ENCODE measurements at places on chromosomes 7 and 10.

DNA sequence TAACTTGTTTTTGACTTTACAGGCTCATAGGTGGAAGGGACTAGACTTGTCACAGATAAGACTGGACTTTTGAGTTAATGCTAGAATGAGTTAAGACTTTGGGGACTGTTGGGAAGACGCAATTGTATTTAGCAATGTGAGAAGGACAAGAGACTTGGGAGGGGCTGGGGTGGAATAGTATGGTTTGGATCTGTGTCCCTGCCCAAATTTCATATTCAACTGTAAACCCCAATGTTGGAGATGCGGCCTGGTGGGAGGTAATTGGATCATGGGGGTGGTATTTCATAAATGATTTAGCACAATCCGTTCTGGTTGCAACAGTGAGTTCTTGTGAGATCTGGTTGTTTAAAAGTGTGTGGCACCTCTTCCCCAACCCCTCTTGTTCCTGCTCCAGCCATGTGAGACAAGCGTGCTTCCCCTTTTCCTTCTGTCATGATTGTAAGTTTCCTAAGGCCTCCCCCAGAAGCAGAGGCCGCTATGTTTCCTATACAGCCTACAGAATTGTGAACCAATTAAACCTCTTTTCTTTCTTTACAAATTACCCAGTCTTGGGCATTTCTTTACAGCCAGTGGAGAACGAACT, 22.6 kb downstream of the RNF216 start:
- H3K4me1 ChIP-seq = peaks cover 11% of the 10 kb centered on the region
- peak overlapping the region; percentile 20 for H3K27ac ChIP-seq
- no peak overlapping the region for H3K4me3 ChIP-seq
- no peak for DNase-seq
- peaks cover 32% of the 10 kb centered on the region for H3K36me3 ChIP-seq

- no peak overlapping the region for H3K4me3 ChIP-seq
- no peaks in the 10 kb centered on the region for H3K4me1 ChIP-seq
- H3K36me3 ChIP-seq = no peaks in the 10 kb centered on the region
- H3K27ac ChIP-seq = no peak overlapping the region
- H3K27me3 ChIP-seq = no peaks in the 10 kb centered on the region
Measured at GRCh38 chr7:154503962-154504550, 451.9 kb downstream of the DPP6 start.

GRCh38 chr7:138328215-138328614, 131.8 kb upstream of the TRIM24 start:
- no peak overlapping the region for H3K4me3 ChIP-seq
- no peak overlapping the region for H3K27ac ChIP-seq
- no peaks in the 10 kb centered on the region for H3K4me1 ChIP-seq
- H3K27me3 ChIP-seq = no peaks in the 10 kb centered on the region

DNA sequence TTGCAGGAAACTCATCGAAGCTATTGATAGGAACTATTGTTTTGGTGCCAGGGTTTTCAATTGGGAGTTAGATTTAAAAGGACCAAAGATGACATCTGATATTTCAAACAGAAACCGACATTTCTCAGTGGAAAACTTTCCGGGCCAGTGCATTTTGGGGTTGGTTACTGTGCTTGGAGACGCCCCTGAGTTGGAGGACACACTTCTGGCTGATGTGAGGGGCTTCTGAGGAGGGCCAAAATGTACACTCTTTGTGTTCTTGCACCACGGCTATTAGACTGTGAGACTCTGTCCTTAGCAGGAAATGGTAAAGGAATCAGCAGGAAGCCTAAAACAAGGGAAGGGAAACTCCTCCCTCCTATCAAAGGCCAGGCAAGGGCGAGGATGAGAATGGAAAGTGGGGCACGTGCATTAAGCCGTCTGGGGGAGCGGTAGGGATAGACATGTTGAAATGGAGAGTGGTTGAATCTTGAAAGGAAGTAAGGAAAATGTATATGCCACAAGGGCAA, 1.8 kb upstream of the SRGN start:
- DNase-seq = no peak
- H3K36me3 ChIP-seq = peaks cover 34% of the 10 kb centered on the region
- peak overlapping the region; percentile 70 for H3K4me3 ChIP-seq
- peaks cover 48% of the 10 kb centered on the region for H3K4me1 ChIP-seq
- no peaks in the 10 kb centered on the region for H3K27me3 ChIP-seq
- peak overlapping the region; percentile 91 for H3K27ac ChIP-seq

GRCh38 chr7:102287981-102288278, 1.3 kb downstream of the SH2B2 start:
- H3K36me3 ChIP-seq = no peaks in the 10 kb centered on the region
- H3K27ac ChIP-seq = no peak overlapping the region
- H3K27me3 ChIP-seq = peaks cover 5% of the 10 kb centered on the region
- no peak for DNase-seq
- H3K4me3 ChIP-seq = no peak overlapping the region
- H3K4me1 ChIP-seq = peaks cover 41% of the 10 kb centered on the region

DNA sequence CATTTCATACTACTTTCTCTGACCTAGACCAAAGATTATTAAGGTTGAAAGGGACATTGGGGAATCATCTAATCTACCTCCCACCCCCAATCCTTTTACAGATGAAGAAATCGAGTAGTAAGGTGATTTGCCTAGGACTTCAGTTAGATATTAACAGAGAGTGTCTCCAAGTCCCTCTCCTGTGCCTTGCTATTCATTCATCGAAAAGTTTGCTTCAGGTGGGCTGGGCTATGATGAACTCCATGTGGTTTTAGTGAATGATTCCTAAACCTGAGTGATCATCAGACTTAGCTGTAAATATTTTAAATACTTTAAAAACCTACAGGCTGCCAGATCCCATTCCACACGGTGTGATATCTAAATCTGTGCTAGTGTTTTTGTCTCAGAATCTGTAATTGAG, 259.4 kb upstream of the SORCS1 start:
- H3K27me3 ChIP-seq = no peaks in the 10 kb centered on the region
- H3K36me3 ChIP-seq = no peaks in the 10 kb centered on the region
- H3K4me3 ChIP-seq = no peak overlapping the region
- no peak for DNase-seq

GRCh38 chr7:123343611-123344010, 143.8 kb upstream of the SLC13A1 start:
- H3K36me3 ChIP-seq = no peaks in the 10 kb centered on the region
- no peak overlapping the region for H3K4me3 ChIP-seq
- no peak for DNase-seq

GRCh38 chr7:140084142-140084655, 21.4 kb upstream of the PARP12 start:
- H3K27me3 ChIP-seq = no peaks in the 10 kb centered on the region
- H3K4me3 ChIP-seq = no peak overlapping the region
- peaks cover 35% of the 10 kb centered on the region for H3K4me1 ChIP-seq
- H3K36me3 ChIP-seq = no peaks in the 10 kb centered on the region
- DNase-seq = no peak

DNA sequence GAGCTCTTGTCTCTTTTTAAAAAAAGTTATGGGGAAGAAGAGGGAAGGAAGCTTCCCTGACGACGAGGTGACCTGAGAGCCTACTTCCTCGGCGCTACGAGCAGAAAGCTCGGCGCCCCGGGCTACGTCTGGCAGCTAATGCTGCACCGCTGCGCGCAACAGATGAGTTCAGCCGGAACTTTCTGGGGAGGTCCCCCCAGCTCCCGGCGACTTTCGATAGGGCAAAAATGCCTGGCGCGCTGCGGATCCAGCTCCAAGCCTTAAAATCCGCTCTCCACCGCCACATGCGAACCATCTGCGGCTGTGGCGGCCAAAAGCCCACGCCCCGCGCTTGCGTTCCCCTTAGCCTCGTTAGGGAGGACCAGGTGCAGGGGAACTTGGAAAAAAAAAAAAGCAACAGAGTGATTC, 621 bp downstream of the P4HA1 start:
- H3K4me3 ChIP-seq = peak overlapping the region; percentile 99
- H3K27ac ChIP-seq = peak overlapping the region; percentile 98
- H3K27me3 ChIP-seq = no peaks in the 10 kb centered on the region

GRCh38 chr7:143437578-143437977, 5.7 kb upstream of the TAS2R60 start:
- no peaks in the 10 kb centered on the region for H3K36me3 ChIP-seq
- no peaks in the 10 kb centered on the region for H3K27me3 ChIP-seq
- H3K4me1 ChIP-seq = peaks cover 18% of the 10 kb centered on the region
- peak overlapping the region; percentile 21 for H3K27ac ChIP-seq

DNA sequence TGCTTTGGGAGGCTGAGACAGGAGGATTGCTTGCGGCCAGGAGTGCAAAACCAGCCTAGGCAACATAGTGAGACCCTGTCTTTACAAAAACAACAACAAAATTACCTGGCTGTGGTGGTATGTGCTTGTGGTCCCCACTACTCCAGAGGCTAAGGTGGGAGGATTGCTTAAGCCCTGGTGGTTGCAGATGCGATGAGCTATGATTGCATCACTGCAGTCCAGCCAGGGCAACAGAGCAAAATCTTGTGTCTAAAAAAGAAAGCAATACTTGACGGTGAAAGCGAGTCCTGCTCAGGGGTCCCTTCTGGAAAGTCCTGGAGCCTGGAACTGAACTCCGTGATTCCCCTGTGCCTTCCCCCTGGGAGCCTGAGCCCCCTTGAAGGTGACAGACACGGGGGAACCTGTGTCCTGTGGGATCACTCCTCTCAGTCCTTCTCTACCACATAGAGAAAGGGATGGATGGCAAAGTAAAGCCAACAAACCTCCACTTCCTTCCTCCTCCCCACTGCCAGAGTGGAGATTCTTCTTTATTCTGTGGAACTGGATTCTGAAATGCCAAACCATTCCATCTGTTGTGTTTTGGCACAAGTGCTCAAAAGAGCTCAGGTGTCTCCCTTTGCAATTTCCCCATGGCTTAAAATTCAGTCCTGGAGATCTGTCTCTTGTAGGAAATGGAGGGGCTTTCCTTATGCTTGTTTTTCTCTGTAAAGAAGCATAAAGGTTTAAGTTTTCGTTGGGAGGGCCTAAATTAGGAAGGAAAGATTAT, 50.6 kb downstream of the KIAA1217 start:
- H3K4me1 ChIP-seq = no peaks in the 10 kb centered on the region
- peaks cover 6% of the 10 kb centered on the region for H3K27me3 ChIP-seq
- DNase-seq = no peak
- no peaks in the 10 kb centered on the region for H3K36me3 ChIP-seq
- no peak overlapping the region for H3K4me3 ChIP-seq

DNA sequence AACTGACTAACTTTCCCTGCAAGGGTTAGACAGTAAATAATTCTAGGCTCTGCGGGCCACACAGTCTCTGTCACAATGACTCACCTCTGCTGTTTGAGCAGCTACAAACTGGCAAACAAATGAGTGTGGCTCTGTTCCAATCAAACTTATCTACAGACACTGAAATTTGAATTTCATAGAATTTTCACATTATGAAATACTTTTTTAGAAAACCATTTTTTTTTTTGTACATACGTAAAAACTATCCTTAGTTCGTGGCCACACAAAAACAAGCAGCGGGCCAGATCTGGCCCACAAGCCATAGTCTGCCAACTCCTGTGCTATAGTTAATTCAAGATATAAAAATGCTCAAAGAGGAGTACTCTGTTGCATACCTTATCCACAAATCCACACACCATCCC, 32.6 kb downstream of the PIP4K2A start:
- H3K36me3 ChIP-seq = peaks cover 3% of the 10 kb centered on the region
- no peak for DNase-seq
- peak overlapping the region; percentile 75 for H3K4me3 ChIP-seq
- peaks cover 90% of the 10 kb centered on the region for H3K4me1 ChIP-seq
- H3K27me3 ChIP-seq = no peaks in the 10 kb centered on the region

- no peak for DNase-seq
- H3K4me3 ChIP-seq = peak overlapping the region; percentile 85
- H3K27me3 ChIP-seq = no peaks in the 10 kb centered on the region
- peak overlapping the region; percentile 95 for H3K27ac ChIP-seq
Measured at GRCh38 chr10:102113956-102114857, 6.0 kb downstream of the LDB1 start.

GRCh38 chr7:114786455-114786854, 135.4 kb upstream of the MDFIC start:
- H3K27me3 ChIP-seq = peaks cover 8% of the 10 kb centered on the region
- peaks cover 57% of the 10 kb centered on the region for H3K4me1 ChIP-seq
- H3K4me3 ChIP-seq = peak overlapping the region; percentile 30
- DNase-seq = no peak
- H3K27ac ChIP-seq = peak overlapping the region; percentile 71

GRCh38 chr7:72266771-72267170, 145.4 kb downstream of the CALN1 start:
- no peak overlapping the region for H3K4me3 ChIP-seq
- H3K4me1 ChIP-seq = no peaks in the 10 kb centered on the region
- no peak overlapping the region for H3K27ac ChIP-seq
- no peaks in the 10 kb centered on the region for H3K27me3 ChIP-seq
- DNase-seq = no peak

DNA sequence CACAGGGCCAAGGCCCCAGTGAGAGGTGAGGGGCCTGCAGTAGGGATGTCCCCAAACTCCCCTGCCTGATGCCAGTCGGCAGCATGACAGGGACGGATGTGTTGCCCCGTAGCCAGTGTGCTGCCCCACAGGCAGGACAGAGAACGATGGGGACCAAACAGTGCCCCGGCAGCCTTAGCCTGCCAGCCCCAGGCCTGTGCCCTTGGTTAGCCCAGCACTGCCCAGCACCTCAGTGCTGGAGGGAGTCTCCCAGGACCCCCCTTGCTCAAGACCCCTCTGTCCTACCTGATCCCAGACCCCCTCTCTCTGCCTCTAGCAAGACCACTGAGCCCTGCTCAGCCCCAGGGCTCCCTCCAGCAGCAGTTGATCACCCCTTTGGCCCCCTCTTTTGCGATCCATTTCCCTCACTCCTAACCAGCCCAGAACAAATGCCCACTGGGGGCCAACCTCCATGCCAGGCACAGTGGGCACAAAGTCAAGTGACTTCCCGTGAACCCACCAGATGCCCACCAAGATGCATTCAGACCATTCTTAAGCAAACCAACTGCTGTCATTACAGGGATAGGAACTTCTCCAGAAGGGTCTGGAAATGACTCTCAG, 34.0 kb downstream of the OAT start:
- H3K36me3 ChIP-seq = no peaks in the 10 kb centered on the region
- H3K4me3 ChIP-seq = no peak overlapping the region
- H3K27ac ChIP-seq = no peak overlapping the region
- no peaks in the 10 kb centered on the region for H3K4me1 ChIP-seq

- no peaks in the 10 kb centered on the region for H3K36me3 ChIP-seq
- H3K4me3 ChIP-seq = no peak overlapping the region
- no peak overlapping the region for H3K27ac ChIP-seq
- H3K4me1 ChIP-seq = peaks cover 11% of the 10 kb centered on the region
- H3K27me3 ChIP-seq = peaks cover 22% of the 10 kb centered on the region
- no peak for DNase-seq
Measured at GRCh38 chr10:16583382-16583781, 61.7 kb upstream of the C1QL3 start.

DNA sequence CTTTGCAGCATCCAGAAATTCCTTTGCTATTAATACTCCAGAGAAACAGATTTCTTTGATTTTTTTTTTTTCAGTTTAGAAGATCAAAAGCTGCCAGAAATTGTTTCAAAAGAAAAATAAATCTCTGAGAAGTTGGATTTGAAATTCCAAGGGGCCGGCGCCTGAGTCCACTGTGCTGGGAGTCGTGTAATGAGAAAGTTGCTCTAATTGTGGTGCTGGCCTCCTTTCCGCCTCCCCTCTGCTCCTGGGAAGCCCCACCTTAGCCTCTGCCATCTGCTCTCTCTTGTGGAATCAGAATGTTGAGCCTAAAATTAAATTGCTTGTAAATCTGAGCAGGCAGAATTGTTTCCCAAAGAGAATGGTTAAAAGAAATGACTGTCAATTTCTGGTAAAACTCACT, 93.3 kb downstream of the EMX2 start:
- H3K4me3 ChIP-seq = no peak overlapping the region
- no peaks in the 10 kb centered on the region for H3K4me1 ChIP-seq
- H3K27ac ChIP-seq = no peak overlapping the region
- no peaks in the 10 kb centered on the region for H3K36me3 ChIP-seq
- peaks cover 14% of the 10 kb centered on the region for H3K27me3 ChIP-seq
